T1000 (cell line): ENCODE measurements at places on chromosomes 3 and 15.

DNA sequence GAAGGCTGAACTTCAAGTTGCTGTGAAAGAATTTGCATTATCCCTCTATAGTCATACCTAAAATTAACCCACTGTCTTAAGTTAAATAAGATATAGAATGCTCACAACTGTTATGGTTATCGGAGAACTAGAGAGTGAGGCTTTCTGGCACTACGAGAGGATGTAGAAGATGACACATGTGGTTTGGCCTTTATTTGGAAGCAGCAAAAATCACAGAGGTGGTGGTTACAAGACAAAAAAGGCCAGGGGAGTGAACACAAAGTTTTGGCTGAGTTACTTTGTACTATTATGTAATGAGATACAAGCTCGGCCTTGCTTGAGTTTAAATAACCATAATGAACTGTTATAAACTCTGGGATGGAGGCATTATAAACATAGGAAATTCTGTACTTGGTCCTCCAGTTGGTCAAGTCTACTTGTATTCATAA is 78.3 kb upstream of the ICE2 start:
- DNase-seq, result no peak

DNA sequence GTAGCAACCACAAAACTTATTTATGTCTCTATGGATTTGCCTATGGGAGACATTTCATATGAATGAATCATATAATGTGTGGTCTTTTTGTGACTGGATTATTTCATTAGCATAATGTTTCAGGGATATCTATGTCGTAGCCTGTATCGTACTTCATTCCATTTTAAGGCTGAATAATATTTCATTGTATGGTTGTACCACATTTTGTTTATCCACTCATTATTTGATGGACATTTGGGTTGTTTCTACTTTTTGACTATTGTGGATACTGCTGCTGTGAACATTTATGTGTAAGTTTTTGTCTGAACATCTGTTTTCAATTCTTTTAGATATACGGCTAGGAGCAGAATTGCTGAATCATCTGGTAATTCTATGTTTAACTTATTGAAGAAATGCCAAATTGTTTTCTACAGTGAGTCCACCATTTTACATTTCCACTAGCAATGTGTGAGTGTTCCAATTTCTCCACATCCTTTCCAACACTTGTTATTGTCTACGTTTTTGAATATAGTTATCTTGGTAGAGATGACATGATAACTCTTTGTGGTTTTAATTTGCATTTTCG is 134.4 kb upstream of the DAZL start:
- DNase-seq, result no peak

DNA sequence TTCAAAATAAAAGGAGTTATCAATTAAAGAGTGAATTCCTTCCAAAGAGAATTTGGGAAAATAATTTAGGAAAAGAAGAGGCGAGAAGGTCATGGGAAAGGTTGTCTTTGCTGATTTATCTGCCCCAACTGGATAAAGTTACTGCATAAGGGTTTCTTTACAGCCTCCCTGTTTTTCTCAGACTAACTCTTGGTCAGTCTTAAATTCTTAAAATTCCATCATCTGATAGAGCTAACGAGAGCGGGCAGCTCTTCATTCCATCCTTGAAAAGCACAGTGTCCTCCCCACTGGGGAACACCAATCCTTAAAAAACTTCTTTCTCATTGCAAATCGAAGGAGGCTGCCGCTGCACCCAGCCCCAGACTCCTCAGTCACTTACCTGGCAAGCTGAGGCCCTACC is 107.2 kb downstream of the PGPEP1L start:
- no peak for DNase-seq

GRCh38 chr3:71600646-71601288 is 17.2 kb upstream of the FOXP1 start:
- DNase-seq, result no peak

DNA sequence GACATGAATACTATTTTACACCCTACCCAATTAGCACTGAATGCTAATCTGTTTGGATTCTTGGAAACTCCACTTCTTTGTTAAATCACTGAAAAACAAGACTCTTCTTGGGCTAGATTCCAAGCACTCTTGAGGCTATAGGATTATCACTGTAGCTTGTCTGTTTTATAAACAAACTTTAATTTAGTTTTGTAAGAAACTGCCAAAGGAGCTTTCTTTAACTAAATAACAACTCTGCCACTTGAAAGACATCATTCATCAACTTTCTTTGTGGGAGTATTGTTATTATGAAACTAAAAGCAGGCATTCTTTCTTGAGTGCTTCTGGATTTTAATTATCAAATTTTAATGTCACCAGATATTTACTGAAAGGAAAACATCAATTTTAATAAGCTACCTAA is 24.1 kb downstream of the CBLB start:
- no peak for DNase-seq

- no peak for DNase-seq
These were observed 69.8 kb downstream of the UMPS start for GRCh38 chr3:124800076-124800475.

DNA sequence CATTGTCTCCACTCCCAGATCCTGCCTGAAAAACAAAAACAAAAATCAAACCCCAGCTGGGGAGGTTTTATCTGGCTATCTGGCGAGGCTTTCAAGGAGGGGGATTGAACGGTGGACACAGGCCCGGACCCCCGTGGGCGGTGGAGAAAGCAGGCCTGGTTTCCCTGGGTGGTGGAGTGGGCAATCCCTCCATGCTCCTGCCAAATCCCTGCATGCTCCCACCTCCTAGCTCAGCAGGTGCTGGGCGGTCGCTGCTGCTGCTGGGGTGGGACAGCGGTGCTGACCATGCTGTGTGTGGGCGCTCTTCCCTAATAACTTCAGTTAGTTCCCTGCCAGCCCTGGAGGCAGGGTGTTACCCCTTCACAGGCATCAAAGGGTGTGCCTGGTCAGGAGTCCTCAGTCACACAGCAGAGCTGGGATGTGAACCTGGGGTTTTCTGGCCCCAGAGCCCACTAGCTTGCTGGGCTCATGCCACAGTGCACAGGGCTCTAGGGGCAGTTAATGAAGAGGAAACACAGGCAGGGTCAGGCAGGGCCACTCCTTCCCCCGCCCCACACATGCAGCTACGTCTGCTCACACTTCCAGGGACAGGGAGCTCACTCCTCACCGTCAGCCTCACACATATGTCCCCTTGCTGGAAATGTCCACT is 15.9 kb upstream of the PLXND1 start:
- DNase-seq, result no peak

DNA sequence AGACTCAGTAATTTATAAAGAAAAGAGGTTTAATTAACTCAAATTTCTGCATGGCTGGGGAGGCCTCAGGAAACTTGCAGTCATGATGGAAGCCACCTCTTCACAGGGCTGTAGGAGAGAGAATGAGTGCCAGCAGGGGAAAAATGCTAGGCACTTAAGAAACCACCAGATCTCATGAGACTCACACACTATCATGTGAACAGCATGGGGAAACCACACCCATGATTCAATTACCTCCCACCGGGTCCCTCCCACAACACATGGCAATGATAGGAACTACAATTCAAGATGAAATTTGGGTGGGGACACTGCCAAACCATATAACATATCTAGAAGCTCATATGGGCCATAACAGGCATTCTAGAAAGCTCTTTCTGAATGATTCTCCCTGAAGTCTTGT is 190.3 kb downstream of the WNT5A start:
- DNase-seq, result no peak

GRCh38 chr3:11009898-11010297 is 17.4 kb downstream of the SLC6A1 start:
- no peak for DNase-seq
